ENCODE measurements at places on chromosomes 12 and 14.

DNA sequence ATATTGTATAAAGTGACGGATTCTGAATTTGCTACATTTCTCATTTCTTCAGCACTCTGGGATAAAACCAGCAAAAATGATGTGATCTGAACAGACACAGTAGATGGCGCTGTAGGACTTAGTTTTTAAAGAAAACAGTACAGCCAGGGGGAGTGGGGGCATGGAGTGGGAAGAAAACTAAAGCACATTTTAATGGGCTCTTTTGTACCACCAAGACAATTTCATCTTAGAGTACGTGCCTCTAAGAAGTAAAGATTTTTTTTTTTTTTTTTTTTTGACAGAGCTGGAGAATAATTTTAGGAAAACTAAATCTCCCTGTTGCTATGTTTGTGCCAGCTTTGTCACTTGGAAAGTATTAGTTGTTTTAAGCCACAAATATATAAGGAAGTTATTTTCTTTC is 124.4 kb downstream of the RAD51B start:
- DNase-seq: peak; percentile 35

GRCh38 chr12:123723765-123724164 is 11.6 kb downstream of the ATP6V0A2 start:
- DNase-seq: no peak

DNA sequence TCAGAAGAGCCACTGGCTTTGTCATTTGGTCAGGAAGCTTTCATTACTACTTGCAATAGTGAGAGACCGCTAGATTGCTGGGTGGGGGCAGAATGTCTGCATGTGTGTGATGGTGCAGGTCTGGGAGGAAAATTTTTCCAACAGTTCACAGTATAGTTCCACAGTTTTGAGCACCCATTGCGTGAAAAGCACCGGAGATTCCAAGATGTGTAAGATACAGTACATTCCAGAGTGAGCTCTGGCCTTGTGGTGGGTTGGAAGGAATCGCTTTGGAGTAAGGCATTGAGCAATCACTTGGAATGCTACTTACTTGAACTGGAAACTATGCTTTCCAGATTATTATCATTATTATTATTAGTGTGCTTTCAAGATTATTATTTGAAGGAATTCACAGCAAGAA is 47.6 kb upstream of the FRMD6 start:
- peak; percentile 37 for DNase-seq

DNA sequence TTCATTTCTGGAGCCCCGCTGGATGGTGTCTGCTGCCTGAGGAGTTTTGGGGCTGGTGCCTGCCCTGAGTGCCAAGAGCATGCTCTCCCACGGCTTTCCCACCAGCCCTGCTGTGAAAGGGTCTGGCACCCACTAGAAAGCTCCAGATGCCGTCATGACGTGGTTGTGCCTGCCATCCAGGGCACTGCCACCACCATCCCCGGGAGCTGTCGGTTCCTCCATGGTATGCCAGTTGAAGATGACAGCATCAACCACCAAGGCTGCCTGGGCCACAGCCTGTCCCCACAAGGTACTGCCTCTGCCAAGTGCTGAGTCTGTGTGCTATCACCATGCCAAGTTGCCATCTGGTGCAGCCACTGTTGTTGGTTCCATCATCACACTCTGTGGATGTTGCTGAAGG is 85.9 kb downstream of the TTC8 start:
- DNase-seq: no peak

DNA sequence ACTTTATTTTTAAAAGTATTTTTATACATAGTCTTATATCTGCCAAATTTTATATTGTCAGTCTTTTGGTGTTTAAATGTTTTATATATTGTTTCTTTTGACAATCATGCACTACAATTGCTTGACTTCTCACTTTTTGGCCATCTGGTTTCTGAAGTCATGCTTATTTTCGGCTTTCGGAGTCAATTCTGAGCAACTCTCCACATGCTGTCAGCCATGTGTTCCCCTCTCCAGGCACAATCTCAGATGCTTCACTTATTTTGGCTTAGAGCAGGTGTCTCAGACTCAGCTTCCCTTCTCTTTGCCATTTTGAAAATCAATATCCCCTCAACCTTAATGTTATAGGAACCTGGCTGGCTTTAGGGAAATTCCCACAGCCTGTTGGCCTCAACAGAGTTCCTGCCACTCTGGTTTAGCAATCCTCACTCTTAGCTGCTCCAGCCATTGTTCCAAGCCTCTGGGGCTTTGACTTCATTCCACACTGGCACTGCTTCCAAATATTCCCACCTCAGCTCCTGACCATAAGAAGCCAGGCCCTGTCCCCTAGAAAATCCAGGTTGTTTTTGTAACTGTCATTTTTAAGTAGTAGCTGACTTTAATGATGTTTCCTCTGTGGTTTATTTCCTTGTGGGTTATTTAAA is 125.5 kb upstream of the FAR2 start:
- DNase-seq: no peak

- DNase-seq: no peak
These were observed 11.5 kb downstream of the PTGER2 start for GRCh38 chr14:52325630-52326029.

GRCh38 chr12:27650011-27650410 is 46.2 kb upstream of the REP15 start:
- no peak for DNase-seq

DNA sequence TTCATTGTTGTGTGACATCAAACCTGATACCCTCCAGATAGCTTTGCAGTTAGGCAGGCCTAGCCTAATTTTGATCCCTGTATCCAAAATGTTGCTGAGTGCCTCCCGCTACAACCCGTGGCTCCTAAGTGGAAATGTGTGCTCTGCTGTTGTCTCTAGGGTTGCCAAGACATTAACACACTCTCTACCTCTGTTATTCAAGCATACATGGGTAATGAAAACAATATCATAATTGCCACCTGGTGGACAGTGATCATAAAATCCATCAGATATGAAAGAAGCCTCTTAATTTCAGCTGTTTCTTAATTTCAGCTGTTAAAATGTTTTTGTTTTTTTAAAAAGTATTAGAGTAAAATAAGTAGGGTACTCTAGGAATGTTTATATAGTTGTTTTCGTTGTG is 93.5 kb downstream of the PLEKHA5 start:
- DNase-seq: no peak

- DNase-seq: peak; percentile 76
These were observed 27.5 kb downstream of the SLC25A29 start for GRCh38 chr14:100278702-100279101.

DNA sequence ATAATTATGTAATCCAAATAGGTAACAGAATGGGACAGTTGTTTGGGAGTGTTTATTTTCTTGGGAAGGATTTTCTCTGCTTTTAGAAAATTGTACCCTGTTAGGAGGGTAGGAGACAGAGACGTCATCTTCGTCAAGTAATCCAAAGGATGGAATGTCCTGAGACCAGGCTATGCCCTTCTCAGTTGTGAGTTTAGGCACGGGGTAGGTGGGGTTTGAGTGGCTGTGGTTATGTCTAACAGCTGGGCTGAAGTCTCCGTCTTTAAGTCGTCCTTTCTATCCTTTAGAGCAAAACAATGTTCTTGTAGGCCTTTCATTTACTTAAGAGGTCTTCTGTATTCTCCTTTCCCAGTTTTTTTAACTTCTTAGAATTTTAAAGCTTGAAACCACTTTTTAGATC is 5.7 kb downstream of the SOCS2 start:
- no peak for DNase-seq

- DNase-seq: no peak
These were observed 230.7 kb downstream of the SNAPC1 start for GRCh38 chr14:61992926-61993325.

DNA sequence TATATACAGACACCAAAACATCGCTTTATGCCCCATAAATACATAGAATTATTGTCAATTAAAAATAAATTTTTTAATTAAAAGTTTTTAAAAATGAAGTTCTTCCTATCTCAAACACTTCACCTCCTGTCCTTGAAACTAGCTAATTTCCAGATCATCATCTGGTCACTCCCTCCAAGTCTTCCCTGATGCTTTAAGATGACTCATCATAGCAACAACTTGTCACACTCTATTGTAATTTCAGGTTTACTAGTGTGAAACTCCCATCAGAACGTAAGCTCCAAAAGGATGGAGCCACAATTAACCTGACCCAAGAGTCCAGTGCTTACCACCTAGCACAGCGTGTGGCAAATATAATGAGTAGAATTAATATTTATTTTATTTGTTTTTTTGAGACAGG is 16.3 kb downstream of the GXYLT1 start:
- DNase-seq: no peak

- no peak for DNase-seq
These were observed 28.0 kb downstream of the VPS37B start for GRCh38 chr12:122867691-122868461.

- DNase-seq: no peak
These were observed 2.7 kb downstream of the KHNYN start for GRCh38 chr14:24432259-24433131.

- DNase-seq: no peak
These were observed 1.5 kb downstream of the CYP46A1 start for GRCh38 chr14:99685596-99685995.

GRCh38 chr12:12896260-12896659 is 4.9 kb downstream of the GPRC5A start:
- DNase-seq: no peak

- DNase-seq: no peak
These were observed 154.2 kb downstream of the DPF3 start for GRCh38 chr14:72739446-72740405.

GRCh38 chr14:100305324-100306100 is 732 bp downstream of the SLC25A29 start:
- peak; percentile 47 for DNase-seq

DNA sequence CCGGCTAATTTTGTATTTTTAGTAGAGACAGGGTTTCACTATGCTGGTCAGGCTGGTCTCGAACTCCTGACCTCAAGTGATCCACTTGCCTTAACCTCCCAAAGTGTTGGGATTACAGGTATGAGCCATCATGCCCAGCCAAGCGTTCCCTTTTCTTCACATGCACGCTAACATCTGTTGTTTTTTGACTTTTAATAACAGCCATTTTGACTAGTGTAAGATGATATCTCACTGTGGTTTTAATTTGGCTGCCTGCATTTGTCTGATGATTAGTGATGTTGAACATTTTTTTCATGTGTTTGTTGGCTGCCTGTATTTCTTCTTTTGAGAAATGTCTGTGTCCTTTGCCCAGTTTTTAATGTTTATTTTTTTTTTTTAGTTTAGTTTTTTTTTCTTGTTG is 10.2 kb upstream of the YARS2 start:
- no peak for DNase-seq

DNA sequence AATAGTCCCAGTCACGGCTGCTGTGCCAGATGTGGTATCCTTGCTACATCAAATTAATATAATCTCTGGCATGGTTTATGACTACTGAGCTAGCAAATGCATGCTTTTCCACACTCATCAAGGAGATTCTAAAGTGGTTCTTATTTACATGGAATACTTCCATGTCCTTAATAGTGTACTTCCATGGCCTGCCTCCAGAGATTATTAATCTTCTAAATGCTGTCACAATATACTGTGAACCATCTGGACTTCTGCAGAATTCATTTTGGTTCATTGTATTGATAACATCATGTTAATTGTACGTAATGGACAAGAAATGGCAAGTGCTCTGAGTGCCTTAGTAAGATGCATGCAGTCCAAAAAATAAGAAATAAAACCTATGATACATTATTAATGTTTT is 230.8 kb downstream of the NUAK1 start:
- no peak for DNase-seq

GRCh38 chr14:58309086-58309485 is 10.7 kb downstream of the ARID4A start:
- DNase-seq: no peak

- no peak for DNase-seq
These were observed 175.3 kb downstream of the PRKD1 start for GRCh38 chr14:29752221-29752923.

DNA sequence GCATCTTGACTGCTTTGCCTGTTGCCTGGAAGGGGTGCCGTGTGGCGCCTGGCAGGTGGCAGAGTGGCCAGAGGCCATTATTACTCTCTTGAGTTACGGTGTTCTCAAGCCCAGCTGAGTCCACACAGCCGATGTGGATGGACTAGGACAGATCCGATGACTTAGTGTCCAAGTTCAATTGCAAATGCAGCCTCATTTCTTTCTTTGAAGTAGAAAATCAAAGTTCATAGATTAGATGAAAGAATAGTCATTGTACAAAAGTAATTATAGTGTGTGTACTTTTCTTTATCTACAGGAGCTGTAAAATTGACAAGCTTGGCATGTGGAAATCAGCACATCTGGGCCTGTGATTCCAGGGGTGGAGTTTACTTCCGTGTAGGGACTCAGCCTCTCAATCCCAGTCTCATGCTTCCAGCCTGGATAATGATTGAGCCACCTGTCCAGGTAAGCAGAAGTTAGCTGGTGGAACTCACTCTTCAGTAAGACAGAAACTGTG is 44.7 kb downstream of the ANKRD9 start:
- no peak for DNase-seq

- peak; percentile 54 for DNase-seq
These were observed 40.6 kb downstream of the SLC15A4 start for GRCh38 chr12:128783129-128783574.
